Activated CD4-positive, alpha-beta T cell treated with anti-CD3 and anti-CD28 coated beads, Interleukin-2, amount 10 ng/mL, durations not matched to agents 24 days and 14 days (primary cell): ENCODE measurements at places on chromosomes 5 and 9. TPM values are rescaled to one million over a fixed set of nuclear protein-coding genes. Genes with fewer than 3 reads are reported as not detected.
A peak's percentile ranks its signal among the peaks of the same experiment; 100 is the strongest.

GRCh38 chr9:124723352-124723751 is 47.8 kb downstream of the NR6A1 start:
- H3K36me3 ChIP-seq = no peaks in the 10 kb centered on the region
- H3K4me1 ChIP-seq = peaks cover 5% of the 10 kb centered on the region
- H3K27me3 ChIP-seq = peaks cover 8% of the 10 kb centered on the region
- no peak overlapping the region for H3K4me3 ChIP-seq
- no peak for DNase-seq
- no peak overlapping the region for H3K27ac ChIP-seq

- H3K4me1 ChIP-seq = peaks cover 9% of the 10 kb centered on the region
- DNase-seq = peak; percentile 80
- H3K27ac ChIP-seq = no peak overlapping the region
Measured at GRCh38 chr5:123610665-123611405, 98.9 kb downstream of the CSNK1G3 start.

GRCh38 chr9:71876829-71877228 is 34.2 kb downstream of the ABHD17B start:
- H3K4me1 ChIP-seq = peaks cover 6% of the 10 kb centered on the region
- no peak overlapping the region for H3K4me3 ChIP-seq
- no peak for DNase-seq

- no peak overlapping the region for H3K4me3 ChIP-seq
- no peaks in the 10 kb centered on the region for H3K4me1 ChIP-seq
- no peak for DNase-seq
- no peaks in the 10 kb centered on the region for H3K36me3 ChIP-seq
Measured at GRCh38 chr5:54080831-54081230, 229.5 kb downstream of the ARL15 start.

- no peak overlapping the region for H3K27ac ChIP-seq
- H3K36me3 ChIP-seq = peaks cover 48% of the 10 kb centered on the region
- no peaks in the 10 kb centered on the region for H3K27me3 ChIP-seq
- DNase-seq = peak; percentile 83
- peaks cover 5% of the 10 kb centered on the region for H3K4me1 ChIP-seq
Measured at GRCh38 chr9:133048595-133048994, 13.2 kb upstream of the CEL start.

DNA sequence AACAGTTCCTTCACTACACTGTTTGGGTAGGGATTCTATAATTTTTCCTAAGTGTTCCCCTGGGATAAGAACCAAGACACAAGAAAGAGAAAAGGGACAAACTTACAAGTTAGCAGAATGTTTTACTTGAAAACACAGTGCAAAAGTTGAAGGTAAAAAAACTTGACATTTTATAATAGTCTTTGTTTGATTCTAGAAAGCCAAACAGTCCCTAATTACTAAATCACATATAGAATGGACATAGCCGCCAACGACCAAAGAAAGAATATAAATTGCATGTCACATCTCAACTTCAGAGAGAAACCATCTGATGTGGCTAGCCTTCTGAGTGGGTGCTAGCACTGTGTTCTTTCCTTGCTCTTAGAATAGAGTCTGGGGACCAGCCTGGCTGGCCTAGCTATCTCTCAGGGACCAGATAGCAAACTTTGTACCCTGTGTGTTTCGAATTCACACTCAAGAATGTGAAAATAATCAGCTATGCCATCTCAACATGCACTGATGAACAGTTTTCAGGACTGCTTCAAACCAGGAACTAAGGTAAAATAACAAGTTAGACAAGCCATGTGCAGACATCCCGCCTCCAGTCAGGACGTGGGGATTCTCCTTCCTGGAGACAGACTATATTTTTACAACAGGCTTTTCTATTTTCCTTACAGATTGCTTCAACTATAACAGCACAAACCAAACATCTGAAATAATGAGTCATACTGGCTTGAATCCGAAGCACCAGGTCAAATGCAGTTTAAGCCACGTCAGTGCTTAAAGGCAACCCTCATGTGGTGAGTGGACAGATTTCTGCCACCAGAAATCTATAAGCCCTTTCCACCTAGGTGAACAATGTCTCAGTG is 53.7 kb downstream of the LHFPL2 start:
- no peak overlapping the region for H3K27ac ChIP-seq
- H3K4me3 ChIP-seq = no peak overlapping the region
- H3K27me3 ChIP-seq = peaks cover 6% of the 10 kb centered on the region
- no peaks in the 10 kb centered on the region for H3K4me1 ChIP-seq
- no peak for DNase-seq
- no peaks in the 10 kb centered on the region for H3K36me3 ChIP-seq

DNA sequence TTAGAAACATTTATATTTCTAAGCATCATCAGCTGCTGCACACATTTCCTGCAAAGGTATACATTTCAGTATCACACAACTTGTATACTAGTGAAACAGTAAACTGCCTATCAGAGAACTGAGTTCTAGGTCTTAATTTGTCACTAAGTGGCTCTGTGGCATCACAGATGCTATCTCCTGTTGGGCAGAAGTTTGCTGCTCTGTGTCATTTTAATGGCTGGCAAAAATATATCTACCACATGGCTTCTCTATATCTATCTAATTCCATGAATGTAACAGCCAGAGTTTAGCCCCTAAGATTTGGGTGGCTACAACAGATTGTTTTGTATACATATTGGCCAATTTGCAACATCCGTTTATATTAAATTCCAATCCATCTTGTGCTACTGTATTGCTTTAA is 1231.9 kb upstream of the C9orf72 start:
- H3K27ac ChIP-seq = no peak overlapping the region
- H3K4me1 ChIP-seq = no peaks in the 10 kb centered on the region
- no peaks in the 10 kb centered on the region for H3K27me3 ChIP-seq
- no peak overlapping the region for H3K4me3 ChIP-seq
- no peaks in the 10 kb centered on the region for H3K36me3 ChIP-seq

- H3K4me3 ChIP-seq = no peak overlapping the region
- H3K27me3 ChIP-seq = no peaks in the 10 kb centered on the region
- no peak overlapping the region for H3K27ac ChIP-seq
- no peaks in the 10 kb centered on the region for H3K4me1 ChIP-seq
- no peaks in the 10 kb centered on the region for H3K36me3 ChIP-seq
- DNase-seq = no peak
Measured at GRCh38 chr9:134898319-134898718, 17.7 kb downstream of the FCN2 start.

- no peak for DNase-seq
- peaks cover 23% of the 10 kb centered on the region for H3K27me3 ChIP-seq
- H3K36me3 ChIP-seq = no peaks in the 10 kb centered on the region
Measured at GRCh38 chr9:32589083-32589723, 16.2 kb upstream of the NDUFB6 start.

- no peaks in the 10 kb centered on the region for H3K4me1 ChIP-seq
- H3K27ac ChIP-seq = no peak overlapping the region
- H3K4me3 ChIP-seq = no peak overlapping the region
- peaks cover 19% of the 10 kb centered on the region for H3K27me3 ChIP-seq
Measured at GRCh38 chr5:154501566-154501965, 23.5 kb upstream of the HAND1 start.

DNA sequence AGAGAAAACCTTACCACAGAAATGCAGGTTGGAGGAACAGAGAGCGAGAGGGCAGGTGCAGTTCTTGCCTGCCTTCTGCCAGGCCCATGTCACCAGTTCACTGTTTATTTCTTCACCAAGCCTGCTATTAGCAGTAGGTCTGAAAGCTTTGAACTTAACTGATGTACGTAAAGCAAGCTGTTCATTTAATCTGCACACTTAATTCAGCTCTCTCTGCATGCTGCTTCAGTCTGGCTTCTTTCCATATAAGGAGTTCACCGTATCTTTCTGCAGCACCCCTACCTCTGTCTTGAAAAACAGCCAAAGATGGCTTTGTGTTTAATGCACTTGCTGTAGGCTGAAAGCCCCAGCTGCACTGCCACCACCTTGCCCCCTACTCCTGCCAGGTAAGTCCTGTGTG is 205.1 kb downstream of the RAB3C start:
- H3K36me3 ChIP-seq = no peaks in the 10 kb centered on the region
- no peak overlapping the region for H3K27ac ChIP-seq
- peaks cover 4% of the 10 kb centered on the region for H3K4me1 ChIP-seq
- H3K4me3 ChIP-seq = no peak overlapping the region
- H3K27me3 ChIP-seq = peaks cover 13% of the 10 kb centered on the region

DNA sequence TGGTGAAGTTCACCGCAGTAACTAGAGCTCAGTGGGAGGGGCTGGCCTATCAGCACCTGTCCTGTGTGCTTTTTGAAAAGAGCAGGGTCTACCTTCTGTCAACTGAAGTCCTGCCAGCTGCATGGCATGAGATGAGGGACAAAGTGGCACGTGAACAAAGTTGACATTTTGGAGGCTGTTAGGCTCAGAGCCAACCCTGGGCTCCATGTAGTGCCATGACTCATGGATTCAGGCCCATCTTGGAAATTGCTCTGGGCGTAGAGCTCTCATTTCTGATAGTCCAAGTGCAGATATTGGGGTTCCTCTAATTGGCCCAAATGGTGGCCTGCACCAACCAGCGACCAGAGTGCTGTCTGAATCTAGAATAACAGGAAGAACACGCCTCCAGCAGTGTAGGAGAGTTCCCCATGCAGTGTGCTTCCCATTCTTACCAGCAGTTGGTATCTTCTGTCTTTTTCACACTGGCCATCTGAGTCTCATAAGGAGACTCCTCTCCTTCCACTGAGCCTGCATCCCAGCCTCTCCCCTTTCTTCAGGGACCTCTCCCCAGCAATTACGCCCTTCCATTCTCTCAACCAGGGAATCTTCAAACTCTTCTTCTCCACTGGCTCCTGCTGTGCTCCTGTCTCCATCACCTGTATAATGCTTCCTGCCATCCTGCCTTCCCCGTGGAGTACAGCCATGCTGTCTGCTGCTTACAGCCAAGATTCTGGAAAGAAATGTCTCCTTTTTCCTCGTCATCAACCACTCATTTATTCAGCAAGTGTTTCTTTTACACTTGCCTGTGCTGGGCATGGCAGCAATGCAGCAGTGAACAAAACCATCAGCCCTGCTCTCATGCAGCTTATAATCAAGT is 30.4 kb downstream of the IRF1 start:
- H3K27me3 ChIP-seq = no peaks in the 10 kb centered on the region
- peak overlapping the region; percentile 3 for H3K4me3 ChIP-seq
- H3K27ac ChIP-seq = peak overlapping the region; percentile 99
- peaks cover 26% of the 10 kb centered on the region for H3K36me3 ChIP-seq
- H3K4me1 ChIP-seq = peaks cover 88% of the 10 kb centered on the region
- DNase-seq = no peak

DNA sequence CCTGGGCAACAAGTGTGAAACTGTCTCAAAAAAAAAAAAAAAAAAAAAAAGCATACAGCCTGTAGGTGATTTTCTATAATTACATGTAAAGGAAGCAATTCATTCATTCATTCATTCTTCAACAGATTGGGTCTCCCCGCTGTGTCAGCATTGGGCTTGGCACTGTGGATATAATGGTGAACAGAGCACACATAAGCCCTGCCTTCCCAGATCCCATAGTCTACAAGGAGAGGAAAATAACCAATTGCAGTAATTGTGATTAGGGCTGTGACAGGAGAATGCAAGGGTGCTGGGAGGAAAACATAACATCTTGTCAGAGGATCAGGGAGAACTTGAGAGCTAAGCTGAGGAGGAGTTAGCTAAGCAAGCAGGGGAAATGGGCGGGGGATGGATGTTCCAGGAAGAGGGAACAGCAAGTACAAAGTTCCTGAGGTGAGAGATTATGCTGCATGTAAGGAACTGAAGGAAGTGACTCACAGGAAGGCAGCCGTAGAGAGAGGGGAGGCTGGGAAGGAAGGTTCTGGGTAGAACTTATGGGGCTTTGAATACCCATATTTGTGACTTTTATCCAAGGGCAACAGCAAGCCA is 24.0 kb upstream of the KLF9 start:
- H3K27ac ChIP-seq = peak overlapping the region; percentile 48
- no peaks in the 10 kb centered on the region for H3K36me3 ChIP-seq
- DNase-seq = peak; percentile 57

DNA sequence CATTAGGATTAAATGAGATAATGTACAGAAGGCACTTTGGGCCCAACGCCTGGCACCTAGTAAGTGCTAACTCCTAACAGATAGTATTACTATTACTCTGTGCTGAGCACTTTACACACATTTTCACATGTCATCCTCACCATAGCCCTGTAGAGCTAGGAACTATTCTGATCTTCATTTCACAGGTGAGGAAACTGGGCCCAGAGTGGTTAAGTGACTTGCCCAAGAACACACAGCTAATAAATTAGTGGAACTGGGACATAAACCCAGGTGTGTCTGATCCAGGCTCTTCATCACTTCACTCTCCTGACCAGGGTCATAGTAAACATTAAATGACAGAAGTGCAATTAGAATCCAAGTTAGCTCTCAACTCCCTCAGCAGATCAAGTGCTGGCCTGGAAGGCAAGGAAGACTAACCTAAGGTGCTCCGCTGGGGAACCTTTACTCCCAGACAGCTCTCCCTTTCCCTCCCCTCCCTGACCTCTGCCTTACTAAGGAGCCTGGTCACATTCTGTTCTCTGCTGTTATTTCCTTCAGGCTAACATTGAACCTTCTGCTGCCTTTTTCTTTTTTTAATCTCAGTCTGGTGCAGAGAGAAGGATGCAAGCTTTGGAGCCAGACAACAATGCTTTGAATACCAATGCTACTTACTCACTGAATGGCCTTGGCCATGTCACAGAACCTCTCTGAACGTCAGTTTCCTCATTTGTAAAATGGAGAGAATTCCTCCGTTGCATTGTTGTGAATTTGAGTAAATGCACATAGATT is 4.1 kb upstream of the ADRA1B start:
- no peak for DNase-seq
- no peaks in the 10 kb centered on the region for H3K36me3 ChIP-seq
- H3K4me1 ChIP-seq = peaks cover 5% of the 10 kb centered on the region
- no peak overlapping the region for H3K27ac ChIP-seq
- H3K4me3 ChIP-seq = no peak overlapping the region

- DNase-seq = no peak
- no peak overlapping the region for H3K4me3 ChIP-seq
- no peaks in the 10 kb centered on the region for H3K4me1 ChIP-seq
- no peak overlapping the region for H3K27ac ChIP-seq
- H3K27me3 ChIP-seq = no peaks in the 10 kb centered on the region
- H3K36me3 ChIP-seq = no peaks in the 10 kb centered on the region
Measured at GRCh38 chr9:110545705-110546104, 33.8 kb downstream of the SVEP1 start.

GRCh38 chr9:105928416-105928815 is 234.1 kb downstream of the TMEM38B start:
- H3K4me3 ChIP-seq = no peak overlapping the region
- DNase-seq = no peak
- H3K4me1 ChIP-seq = no peaks in the 10 kb centered on the region
- H3K27ac ChIP-seq = no peak overlapping the region

GRCh38 chr9:87109851-87110250 is 162.5 kb upstream of the GAS1 start:
- H3K27me3 ChIP-seq = no peaks in the 10 kb centered on the region
- H3K4me1 ChIP-seq = no peaks in the 10 kb centered on the region
- H3K27ac ChIP-seq = no peak overlapping the region
- no peak for DNase-seq
- no peaks in the 10 kb centered on the region for H3K36me3 ChIP-seq
- no peak overlapping the region for H3K4me3 ChIP-seq

GRCh38 chr9:134634176-134634575 is 7.4 kb upstream of the COL5A1 start:
- no peak for DNase-seq
- no peak overlapping the region for H3K4me3 ChIP-seq
- H3K27ac ChIP-seq = no peak overlapping the region
- no peaks in the 10 kb centered on the region for H3K36me3 ChIP-seq
- no peaks in the 10 kb centered on the region for H3K4me1 ChIP-seq
- no peaks in the 10 kb centered on the region for H3K27me3 ChIP-seq

The CER1 gene
- total RNA-seq = not detected in 2 replicates

The KCNN2 gene
- not detected in 2 replicates for total RNA-seq

The F2RL2 gene
- total RNA-seq = not detected in 2 replicates

The KIAA1191 gene
- total RNA-seq = 55.5 and 59.7 TPM in 2 replicates

The TARS1 gene
- 190 and 195 TPM in 2 replicates for total RNA-seq

The PPIC gene
- not detected in 2 replicates for total RNA-seq

The CEL gene
- 1.8 and 2.0 TPM in 2 replicates for total RNA-seq
